ENCODE measurements at places on chromosomes 13 and 19.

DNA sequence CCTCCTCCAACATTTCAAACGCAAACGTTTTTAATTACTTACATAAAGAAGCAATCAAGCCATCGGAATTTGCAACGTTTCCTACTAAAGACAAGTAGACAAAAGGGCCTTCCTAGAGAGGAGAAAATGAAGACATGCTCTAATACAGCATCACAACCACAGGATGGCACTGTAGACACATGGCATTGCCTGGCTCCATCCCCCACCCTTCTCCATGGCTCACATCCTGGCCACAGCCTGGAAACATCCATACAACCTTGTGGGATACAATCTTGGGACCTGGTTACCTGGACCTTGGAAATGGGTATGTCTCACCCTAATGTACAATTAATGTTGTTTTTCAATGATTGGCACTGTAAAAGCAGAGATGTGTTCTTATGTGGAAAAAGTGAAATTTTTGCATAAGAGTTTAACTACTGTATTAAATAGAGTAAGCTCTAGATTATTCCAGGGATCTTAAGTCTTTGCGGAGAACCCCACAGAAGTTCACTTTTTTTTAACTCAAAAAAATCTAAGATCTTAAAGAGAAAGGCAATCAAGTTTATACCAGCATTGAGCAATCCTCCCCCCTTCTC is 21.5 kb downstream of the EBPL start:
- no peak for DNase-seq

GRCh38 chr19:17944301-17944700 is 11.5 kb downstream of the CCDC124 start:
- DNase-seq = no peak

- DNase-seq = no peak
Measured at GRCh38 chr13:101474419-101474957, 22.0 kb downstream of the ITGBL1 start.

DNA sequence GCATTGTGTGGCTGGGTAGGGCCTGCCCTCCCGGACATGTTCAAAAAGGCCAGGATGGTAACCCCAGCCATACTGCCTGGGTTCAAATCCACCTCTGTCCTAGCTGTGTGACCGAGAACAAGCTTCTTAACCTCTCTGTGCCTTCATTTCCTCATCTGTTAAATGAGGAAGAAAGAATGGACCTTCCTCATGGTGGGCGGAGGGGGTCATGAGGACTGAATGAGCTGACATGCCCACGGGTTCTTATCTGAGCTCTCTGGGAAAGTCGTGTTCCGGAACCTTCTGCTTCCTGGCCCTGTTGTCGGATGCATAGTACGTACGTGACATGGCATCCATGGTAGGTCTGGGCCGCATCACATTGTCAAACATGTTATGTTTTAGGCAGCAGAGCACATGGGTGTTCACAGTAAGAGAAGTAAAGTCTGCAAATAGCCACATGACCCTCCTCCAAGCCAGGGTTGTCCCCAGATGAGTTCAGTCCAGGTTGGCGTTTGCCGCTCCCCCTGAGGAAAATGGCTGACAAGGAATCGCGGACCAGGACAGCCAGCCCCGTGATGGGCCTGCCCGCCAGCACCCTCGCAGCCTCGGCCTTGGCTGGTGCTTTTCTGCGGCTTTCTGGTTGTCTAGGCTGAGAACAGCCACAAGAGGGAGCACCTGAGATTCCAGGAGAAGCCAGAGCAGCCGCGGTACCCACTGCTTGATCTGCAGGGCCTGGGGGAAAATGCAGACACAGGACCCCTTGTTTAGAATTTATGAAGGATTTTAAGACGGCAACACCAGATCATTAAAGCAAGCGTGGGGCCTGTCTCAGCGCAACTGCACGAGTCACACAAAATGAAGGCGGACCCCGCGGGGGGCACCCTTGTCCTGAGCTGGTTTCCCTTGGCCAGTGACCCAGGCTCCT is 2.4 kb upstream of the NTN5 start:
- DNase-seq = no peak

- no peak for DNase-seq
Measured at GRCh38 chr19:19429361-19429760, 23.9 kb downstream of the GATAD2A start.

GRCh38 chr13:30924721-30925120 is 7.7 kb upstream of the TEX26 start:
- DNase-seq = no peak

GRCh38 chr13:73329355-73329754 is 270.6 kb downstream of the KLF5 start:
- DNase-seq = no peak

DNA sequence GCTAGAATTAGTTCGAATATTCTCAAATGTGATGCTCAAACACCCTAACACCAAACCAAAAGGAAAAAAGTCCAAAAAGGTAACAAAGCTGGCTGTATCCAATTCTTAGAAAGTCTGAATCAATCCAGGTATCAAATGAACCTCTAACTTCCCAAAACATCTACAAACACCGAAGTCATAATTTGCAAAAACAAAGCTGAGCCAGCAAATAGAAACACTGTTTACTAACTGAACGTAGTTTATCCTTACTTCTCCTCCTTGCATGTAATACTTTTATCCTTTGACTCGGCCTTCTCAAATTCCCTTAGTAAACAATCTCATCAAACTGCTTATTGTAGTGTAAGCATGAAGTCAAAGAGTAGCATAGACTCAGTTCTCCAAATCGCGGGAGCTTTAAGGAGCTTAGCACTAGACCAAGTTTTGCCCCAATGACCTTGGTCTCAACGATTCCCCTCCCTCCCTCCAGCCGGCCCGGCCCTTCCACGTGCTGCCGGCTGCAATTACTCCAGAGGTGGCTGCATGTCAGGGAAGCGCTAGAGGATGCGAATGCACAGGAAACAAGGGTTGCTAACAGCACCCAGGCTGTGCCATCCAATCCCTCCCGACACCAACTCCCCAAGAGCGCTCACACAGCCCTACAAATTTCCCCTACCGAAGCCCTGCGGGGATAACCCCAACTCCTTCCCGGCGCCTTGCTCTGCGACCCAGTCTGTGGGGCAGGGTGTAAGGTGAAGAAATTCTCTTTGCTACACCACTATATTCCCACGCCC is 693 bp downstream of the XPO4 start:
- no peak for DNase-seq

- no peak for DNase-seq
Measured at GRCh38 chr19:35775298-35776101, at the start of gene ARHGAP33. TSS of gene ARHGAP33 (plus strand) at chr19:35775564. CDS start at chr19:35775659, 95 bp downstream.

GRCh38 chr13:50942630-50943311 is 33.2 kb downstream of the RNASEH2B start:
- DNase-seq = no peak

DNA sequence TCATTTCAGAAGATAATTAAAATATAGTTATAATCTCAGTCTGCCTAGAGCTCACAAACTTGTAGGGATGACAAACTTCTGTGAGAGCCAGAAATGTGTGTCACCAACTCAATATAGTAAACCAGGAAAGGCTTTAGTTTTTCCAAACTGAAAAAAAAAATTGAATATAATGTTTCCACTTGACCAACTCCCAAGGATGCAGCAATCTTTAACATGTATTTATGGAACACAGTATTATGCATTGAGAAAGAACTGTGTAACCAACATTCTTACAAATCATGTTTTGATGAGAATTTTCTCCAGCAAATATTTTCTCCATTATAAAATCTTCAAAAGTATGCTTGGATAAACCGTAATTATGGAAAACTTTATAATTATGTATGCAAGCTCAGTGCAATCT is 50.1 kb upstream of the KLF12 start:
- DNase-seq = no peak

DNA sequence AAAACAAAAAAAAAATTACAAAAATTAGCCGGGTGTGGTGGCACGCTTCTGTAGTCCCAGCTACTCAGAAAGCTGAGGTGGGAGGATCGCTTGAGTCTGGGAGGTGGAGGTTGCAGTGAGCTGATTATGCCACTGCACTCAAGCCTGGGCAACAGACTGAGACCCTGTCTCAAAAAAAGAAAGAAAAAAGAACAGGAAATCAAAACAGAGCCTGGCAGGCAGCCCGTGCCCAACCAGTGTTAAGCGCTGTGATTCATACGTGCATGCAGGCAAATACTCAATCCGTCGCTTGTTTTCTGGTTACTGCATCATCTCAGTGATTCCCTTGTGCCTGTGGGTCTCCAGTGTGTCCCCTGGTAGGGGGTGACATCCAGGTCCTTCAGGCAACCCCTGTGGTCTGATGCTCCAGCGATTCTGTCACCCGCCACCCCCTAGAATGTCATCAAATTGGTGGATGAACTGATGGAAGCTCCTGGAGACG is 18.1 kb downstream of the DDX39A start:
- no peak for DNase-seq

DNA sequence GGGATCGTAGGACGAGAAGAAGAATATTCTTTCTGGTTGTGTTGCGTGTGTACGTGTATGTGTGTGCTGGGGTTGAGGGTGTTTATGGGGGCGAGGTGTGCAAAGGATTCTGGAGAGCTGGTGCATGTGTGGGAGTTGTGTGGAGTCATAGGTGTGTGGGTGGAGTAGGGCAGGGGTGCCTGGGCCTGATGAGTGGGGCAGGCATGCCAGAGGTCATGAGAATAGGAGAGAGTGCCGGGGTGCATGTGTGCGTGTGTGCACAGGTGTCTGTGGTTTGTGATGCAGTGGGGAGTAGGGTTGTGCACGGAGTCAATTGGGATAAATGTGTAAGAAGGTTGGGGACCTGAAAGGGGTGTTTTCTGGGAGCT is 649 bp downstream of the TMEM91 start:
- no peak for DNase-seq

GRCh38 chr13:95155093-95155492 is 146.2 kb downstream of the ABCC4 start:
- no peak for DNase-seq
